LNCaP clone FGC (cell line): ENCODE measurements at places on chromosomes 11 and 22.

- no peak for DNase-seq
These were observed 71.1 kb downstream of the CCDC73 start for GRCh38 chr11:32723332-32723731.

DNA sequence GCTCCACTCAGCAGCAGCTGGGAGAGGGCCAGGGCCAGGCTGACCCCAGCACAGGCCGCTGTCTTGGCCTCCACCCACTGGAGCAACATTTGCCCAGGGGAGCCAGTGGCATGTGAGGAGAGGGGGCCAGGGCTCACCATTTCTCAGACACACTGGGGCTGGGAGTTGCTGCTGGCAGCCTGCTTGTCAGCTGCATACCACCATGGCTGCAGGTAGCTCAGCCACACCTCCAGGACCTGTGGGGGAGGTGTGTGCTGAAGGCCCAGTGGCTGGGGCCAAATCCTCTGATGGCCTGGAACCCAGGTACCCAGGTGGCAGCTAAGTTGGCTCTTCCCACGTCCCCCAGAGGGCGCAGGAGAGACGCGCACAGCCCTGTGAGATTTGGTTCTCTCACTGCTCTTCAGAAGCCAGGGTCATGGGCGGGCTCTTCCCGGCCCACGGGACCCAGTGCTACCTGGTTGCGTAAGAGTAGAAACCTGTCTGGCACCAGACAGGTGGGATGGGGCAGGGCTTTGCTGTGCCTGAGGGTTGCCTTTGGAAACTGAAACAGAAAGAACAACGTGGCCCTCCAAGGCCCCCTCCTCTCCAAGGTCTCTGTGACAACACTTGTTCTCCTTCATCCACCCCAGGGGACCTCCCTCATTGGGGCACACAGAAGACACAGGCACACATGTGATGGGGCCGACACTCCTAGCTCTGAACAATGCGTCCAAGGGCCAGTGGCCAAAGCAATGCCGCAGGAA is 98.8 kb downstream of the MED15 start:
- peak; percentile 87 for DNase-seq

GRCh38 chr11:69357458-69358397 is 63.8 kb downstream of the MYEOV start:
- no peak for DNase-seq

DNA sequence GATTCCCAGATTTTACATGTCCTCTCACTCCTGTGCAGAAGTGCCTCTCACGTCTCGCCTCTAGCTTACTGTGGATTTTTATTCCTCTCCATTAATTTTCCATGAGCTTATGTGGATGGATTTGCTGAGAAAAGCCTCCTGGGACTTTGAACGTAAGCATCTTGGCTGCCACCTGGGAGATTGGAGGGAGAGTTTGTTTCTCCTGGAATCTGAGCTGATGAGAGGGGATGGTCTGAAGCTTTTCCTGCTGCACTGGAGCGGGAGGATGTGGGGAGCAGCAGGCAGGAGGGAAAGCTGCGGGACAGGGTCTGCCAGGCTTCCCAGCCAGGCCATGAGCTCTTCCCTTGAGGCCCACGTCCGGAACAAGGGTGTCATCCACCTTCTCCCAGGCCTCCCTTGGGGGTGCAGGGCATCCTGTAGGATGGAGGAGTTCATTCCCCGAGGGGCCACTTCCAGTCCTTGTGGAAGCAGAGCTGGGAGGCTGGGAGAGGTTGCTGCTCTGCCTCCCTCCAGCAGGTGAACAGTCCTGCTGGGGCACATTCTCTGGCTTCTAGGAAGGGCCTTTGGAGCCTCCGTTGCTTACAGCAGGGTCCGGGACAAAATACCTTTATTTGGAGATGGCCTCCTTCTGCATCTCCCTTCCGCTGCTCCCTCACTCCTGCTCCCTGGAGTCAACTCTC is 3.6 kb upstream of the SHANK2 start:
- DNase-seq = no peak

- DNase-seq = no peak
These were observed 591.2 kb downstream of the OPCML start for GRCh38 chr11:132941024-132941646.

DNA sequence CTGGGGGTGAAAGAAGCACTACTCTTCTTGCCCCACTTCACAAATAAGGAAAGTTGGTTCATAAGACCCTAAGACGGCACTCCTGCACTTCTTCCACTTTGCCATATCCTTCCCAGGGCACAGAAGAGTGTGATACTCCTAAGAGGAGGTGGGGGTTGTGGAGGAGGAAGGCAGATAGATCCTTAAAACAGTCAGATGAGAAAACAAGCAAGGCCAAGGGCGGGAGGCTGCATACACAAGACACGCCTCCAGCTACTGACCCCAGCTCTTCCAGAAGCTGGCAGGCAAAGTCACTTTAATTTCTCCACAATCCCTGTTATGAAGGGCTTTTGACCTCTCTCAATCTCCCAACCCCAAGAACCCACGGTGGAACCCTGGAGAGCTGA is 1.6 kb upstream of the CHRM4 start:
- no peak for DNase-seq

DNA sequence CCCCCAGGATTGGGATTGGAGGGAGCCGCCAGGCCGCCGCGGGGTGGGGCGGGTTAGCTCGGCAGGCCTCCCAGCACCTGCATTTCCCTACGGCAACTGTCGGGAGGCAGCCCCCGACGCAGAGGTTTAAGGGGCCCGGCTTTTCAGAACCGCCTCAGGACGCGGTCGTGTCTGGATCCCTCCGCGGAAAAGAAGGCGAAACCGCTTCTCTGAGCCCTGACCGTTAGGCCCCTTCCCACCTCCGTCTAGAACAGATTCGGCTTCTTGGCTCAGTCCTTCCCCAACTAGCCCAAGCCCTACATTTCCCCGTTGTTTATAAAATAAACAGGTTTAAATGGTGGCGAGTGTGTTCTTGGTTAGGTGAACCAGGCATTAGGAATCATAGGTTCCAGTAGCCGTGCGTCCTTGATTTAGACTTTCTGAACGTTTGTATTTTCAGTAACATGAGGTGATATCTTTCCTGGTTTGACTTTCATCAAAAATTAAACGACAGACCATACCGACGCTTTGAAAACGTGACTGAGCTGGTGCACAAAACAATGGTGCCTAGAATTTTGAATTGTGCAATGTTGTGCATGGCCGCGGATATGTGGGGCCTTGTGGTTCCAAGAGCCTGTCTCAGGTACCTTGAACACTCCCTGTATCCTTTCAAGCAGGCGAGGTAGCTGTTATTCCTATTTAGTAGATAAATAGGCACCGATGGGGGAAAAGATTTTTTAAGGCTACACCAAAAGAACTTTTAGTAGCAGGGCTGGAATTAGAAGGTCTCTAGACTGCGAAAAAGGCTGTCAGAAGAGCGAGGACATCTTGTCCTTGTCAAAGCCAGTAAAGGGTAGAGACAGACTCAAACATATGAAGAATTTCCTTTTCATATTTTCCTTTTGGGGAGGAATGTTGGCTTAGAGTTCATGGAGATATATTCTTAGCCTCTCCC is 1.2 kb upstream of the HSPA8 start:
- DNase-seq = no peak

- DNase-seq = no peak
These were observed 155.6 kb upstream of the NCAM1 start for GRCh38 chr11:112805658-112806057.

- no peak for DNase-seq
These were observed 21.4 kb downstream of the KCNQ1OT1 start for GRCh38 chr11:2678396-2678795.

- no peak for DNase-seq
These were observed 92.7 kb downstream of the SGSM3 start for GRCh38 chr22:40463017-40463631.
